ENCODE measurements at places on chromosomes 1 and 21.

DNA sequence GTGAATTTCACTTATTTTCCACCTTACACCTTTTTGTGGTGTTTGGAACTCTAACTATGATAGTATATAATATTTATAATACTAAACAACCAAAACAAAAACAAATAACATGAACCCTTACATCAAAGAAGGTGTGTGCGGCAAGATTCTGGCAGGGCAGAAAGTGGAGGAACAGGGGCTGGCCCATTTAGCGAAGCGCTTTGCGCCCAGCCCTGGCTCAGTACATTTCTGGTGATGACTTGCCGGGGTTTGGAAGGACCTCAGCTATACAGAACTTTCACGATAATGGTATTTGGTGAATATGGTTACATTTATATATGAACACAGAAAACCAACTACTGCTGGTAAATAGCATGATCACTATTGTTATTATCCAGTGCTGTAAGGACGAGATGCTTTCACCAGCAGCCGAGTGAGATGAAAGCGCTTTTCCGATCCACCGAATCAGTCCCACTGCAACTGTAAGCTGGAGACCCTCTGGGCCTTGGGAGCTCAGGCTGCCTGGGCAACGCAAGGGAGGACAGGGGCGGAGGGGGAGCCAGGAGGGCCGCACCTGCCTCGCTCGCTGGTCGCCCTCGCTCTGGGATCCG lies 63.9 kb downstream of the CD247 start:
- DNase-seq = peak; percentile 47

- no peak for DNase-seq
Observed at GRCh38 chr1:33516891-33517567, 44.6 kb downstream of the ZSCAN20 start.

DNA sequence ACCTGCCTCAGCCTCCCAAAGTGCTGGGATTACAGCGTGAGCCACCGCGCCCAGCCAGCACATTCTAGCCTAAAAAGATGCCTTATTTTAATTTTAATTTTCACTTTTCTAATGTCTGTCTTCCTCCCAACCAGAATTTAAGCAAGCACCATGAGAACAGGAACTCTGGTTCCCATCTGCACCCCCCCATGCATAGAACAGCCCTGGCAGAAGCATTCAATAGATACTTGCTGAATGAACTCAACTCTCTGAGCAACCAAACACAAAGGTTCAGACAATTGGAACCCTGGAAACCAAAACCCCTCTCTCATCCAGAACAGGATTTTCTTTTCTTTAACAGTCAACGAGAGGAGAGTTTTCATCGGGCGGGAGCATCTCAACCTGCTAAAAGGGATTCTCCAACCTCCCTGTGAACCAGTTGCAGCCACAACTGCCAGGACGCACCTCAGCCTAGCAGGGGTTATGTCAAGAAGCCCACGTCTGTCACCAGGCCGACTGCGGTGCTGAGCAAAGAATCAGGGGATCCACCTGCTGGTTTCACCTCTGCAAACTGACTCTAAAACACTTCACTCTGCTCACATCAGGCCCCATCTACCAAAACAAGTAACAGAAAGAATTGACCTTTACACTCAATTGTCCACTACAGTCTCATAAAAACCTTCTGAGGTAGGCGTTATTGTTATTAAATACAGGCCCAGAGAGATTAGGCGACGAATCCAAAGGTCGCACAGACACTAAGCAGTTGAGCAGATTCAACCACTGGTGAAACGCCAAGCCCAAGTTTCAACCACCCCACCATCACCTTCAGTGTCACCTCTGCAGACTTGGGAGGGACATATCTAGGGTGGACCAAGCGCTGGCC lies 1.7 kb downstream of the KIAA2013 start:
- no peak for DNase-seq

- no peak for DNase-seq
Observed at GRCh38 chr21:46038871-46039397, 57.4 kb downstream of the COL6A1 start.

DNA sequence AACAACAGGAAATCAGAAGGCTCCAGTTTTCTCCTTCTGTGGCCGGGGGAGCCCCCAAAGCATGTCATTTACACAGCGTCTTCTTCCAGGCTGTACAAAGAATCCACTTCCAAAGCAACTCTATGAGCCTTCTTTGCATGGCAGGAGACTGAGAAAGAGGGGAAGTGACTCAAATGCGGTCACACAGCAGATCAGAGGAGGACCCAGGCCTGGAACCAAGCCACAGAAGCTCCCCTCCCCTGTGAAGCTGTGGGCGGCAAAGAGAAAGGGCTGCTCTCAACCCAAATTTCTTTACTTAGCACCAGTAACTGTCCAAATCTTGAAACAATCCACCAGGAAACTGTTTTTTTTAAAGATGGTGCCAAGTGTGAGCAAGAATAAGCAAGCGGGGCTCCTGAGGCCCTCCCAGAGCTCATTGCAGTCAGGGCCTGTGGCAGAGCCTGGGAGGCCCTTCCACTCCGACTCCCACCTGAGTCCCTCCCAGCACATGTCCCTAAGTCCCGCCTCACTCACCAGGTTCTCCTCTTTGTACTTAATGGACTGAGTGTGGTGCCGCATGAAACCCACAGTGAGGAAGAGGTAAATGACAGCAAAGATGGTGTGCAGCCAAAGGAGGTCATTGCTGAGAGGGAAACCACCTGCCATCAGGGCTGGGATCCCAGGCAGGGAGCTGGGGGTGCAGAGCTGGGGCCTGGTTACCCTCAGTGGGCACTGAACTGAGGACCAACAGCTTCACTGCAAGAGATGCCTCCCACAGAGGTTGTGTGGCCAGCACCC lies 15.9 kb downstream of the TMEM63A start:
- DNase-seq = peak; percentile 78
